ENCODE measurements at places on chromosomes 1 and 21.

GRCh38 chr1:40633931-40634376 is 31.5 kb downstream of the RIMS3 start:
- no peak for DNase-seq

DNA sequence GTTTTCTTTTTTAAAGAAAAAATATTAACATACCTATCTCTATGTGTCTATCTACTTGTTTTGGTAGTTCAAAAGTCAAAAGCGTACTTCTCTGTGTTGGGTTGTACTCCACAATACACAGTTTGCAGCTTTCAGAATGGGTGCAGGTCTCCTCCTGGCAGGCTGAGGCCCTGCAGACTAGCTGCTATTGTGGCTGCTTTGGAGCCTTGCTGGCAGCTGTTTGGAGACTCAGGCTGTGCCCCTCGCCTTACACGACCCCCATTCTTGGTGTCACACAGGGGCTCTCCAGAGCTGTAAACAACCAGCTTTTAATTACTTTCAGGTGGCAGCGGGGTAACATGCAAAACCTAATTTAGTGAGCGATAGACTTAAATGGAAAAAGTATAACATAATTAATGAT is 160.4 kb downstream of the DSCAM start:
- no peak for DNase-seq

DNA sequence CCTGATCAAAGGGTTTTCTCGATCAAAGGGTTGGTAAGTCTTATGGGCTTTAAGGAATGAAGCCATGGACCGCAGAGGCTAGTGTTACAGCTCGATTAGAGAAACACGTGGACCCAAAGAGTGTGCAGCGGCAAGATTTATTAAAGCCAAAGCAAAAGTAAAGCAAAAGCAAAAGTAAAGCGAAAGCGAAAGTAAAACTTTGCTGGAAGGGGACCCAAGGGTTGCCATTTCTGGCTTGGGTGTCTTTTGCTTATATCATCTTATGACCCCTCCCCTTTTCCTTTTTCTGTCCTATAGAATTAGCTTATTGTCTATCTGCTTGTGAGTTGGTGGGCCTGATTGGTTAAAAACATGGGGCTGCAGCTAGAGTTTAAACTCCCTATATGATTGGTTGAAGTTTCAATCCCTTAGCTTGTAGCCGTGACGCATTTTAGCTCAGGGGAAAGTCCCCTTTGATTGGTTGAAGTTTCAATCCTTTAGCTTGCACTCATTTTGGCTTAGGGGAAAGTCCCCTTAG is 957.0 kb downstream of the AMY1C start:
- DNase-seq: no peak

DNA sequence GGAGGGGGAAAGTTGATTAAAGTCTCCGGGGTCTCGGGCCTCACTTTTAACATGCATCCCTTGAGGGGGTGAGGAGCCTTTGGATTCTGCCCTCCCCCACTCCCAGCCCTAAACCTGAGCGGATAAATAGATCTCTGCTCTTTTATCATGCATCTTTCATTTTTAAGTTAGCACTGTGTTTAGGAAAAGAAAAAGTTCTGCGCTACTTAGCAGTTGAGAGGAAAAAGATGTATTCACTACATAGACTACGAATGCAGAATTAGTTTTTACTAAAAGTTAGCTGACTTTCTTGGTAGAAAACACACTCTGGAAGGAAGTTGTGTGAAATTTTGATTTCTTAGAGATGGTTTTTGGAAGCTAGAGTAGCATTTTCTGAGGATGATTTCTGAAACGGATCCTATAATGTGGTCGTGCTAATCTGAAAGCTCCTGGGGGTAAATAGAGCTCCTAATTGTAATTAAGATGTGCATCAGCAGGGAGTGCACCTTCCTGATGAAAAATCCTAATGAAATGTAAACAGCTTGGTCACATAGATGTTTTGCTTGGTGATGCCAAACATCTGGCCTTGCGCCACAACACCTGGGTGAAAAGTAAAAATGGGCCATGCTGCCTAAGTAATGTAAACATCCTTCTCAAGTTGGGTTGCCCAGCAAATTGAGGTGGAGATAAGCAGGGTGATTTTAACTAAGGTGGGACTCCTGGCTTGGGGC is 1.8 kb downstream of the ROR1 start:
- DNase-seq: no peak

GRCh38 chr1:230517786-230518185 is 91.7 kb upstream of the PGBD5 start:
- no peak for DNase-seq

DNA sequence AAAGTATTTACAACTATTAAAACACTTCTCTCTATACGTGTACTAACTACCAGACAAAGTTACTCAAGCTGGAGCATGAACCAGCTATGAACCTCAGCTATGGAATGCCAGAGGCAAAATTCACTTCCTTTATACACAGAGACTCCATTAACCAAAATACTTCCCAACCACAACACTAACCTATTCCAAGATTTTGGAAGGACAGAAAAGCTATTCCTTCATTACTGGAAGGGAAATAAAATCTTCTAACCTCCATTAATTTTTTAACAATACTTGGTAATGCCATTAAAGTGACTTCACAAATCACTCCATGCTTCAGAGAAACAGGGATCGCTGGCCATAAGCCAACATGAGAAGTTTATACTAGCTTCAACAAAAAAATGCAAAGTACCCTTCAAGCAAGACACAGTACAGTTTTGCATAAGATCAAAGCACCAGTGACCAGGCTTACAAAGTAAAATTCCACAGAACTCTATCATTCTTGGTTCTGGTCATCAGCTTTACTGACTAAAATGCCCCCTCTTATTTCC is 58.0 kb downstream of the PUM1 start:
- no peak for DNase-seq

DNA sequence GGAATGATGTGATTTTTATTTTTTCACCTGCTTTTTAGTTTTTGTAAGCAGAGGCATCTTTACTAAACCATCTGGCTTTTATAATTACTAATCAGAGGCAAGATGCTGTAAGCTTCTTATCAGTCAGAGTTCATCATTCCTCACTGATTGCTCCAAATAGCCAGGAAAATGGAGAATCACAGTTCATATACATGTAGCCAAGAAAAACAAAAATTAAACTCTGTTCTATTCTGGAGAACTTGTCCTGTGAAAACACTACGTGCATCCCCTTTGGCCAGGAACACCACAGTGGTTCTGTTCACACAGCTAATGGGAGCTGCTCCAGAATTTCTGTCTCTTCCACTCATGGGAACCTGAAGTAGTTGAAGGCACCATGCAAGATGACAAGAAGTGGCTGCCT is 725.5 kb upstream of the CHRM3 start:
- DNase-seq: no peak

- DNase-seq: no peak
Measured at GRCh38 chr1:115281143-115281542, 56.9 kb downstream of the NGF start.

GRCh38 chr1:67171978-67172377 is 5.7 kb downstream of the IL23R start:
- DNase-seq: no peak

DNA sequence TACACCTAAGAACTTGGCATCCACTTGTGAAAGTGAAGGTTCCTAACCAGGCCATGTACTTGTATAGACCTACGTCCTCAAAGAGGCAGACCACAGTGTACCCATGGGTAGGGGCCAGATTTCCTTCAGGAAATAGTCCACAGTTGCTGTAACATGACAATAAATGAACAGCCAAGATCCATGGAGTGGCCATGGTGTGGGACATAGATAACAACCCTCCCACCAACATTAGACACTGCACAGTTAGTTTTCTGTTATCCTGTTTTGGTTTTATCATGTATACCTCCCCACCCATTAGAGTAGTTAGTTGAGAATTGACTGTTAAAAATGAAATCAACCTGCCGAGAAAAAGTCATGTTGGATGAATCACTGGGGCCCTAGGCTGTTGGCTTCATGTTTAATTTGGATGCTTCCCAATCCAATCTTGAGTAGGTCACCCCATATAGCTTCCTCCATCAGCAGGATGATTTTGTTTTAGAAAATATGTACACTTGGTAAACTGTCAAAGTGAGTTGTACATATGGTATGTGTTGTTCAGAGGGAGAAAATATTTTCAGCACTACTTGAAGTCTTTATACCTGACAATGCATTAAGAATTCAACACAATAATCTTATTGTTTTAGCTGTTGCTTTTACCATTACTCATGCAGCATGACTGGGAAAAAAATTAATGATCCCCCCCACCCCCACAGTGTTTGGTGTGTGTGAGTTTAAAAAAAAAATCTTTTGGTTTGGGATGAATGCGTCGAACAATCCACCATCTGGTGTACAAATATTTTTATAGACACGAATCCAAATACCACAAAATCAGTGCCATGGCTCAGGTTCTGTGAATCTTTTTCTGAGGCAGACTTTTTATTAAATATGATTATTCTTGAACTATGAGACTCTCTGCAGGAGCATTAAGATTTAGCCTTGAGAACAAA is 88.3 kb upstream of the ARHGAP29 start:
- no peak for DNase-seq

DNA sequence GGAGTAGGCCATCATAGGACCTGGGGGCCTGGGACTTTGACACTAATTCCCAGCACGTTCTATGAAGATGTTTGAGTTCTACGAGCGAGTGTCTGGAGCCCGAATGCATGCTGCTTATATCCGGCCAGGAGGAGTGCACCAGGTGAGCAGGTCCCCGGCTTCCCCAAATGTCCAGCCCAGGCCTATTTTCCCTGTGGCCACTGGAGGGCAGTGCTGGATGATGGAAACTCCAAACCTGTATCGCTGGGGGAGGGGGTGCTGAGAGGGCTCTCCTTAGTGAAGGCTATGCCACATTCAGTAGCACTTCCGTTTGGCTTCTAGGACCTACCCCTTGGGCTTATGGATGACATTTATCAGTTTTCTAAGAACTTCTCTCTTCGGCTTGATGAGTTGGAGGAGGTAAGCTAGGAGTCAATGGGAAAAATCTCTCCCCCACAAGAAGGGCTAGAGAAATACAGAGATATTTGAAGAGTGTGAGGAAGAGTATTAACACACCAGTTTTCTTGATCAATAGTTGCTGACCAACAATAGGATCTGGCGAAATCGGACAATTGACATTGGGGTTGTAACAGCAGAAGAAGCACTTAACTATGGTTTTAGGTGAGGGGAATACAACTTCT is 5.2 kb upstream of the FCER1G start:
- DNase-seq: peak; percentile 36

GRCh38 chr21:31348188-31348587 is 4.1 kb upstream of the TIAM1 start:
- no peak for DNase-seq

DNA sequence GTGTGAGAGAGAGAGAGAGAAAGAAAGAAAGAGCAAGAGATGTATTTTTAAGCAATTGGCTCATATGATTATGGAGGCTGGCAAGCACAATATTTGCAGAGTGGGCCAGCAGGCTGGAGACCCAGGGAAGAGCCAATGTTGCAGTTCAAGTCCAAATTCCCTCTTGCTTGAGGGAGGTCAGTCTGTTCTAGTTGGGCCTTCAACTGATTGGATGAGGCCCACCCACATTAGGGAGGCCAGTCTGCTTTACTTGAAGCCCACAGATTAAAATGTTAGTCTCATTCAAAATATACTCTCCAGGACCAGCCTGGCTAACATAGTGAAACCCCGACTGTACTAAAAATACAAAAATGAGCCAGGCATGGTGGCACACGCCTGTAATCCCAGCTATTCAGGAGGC is 8.6 kb upstream of the PARS2 start:
- no peak for DNase-seq

- DNase-seq: no peak
Measured at GRCh38 chr1:221858818-221859611, 117.1 kb upstream of the DUSP10 start.

GRCh38 chr1:192609110-192610079 is 26.6 kb upstream of the RGS13 start:
- peak; percentile 38 for DNase-seq

- no peak for DNase-seq
Measured at GRCh38 chr21:34367320-34367935, 3.6 kb downstream of the KCNE2 start.

DNA sequence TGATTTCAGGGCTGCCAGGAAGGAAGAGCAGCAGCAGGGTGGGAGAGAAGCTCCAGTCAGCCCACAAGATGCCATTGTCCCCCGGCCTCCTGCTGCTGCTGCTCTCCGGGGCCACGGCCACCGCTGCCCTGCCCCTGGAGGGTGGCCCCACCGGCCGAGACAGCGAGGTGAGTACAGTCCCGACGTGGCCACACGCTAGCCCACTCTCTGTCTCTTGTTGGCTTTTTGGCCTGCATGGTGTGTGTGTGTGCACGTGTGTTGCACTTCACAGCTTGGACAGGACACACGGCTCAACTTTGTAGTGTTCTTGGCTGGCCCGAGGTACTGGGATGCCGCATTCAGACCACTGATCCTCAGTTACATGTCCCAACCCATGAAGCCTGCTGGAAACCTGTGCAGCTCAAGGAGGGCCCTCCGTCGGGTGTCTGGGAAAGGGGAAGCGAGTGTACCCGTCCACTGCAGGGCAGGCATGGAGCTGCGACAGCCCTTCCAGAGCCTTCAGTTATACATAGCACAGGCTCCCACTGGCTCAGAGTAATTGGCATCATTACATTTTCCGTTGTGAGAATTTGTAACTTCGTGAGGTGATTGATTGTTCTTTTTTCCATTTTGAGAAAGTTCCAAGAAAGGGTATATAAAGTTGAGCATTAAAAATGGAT is 454 bp downstream of the CORT start:
- no peak for DNase-seq

DNA sequence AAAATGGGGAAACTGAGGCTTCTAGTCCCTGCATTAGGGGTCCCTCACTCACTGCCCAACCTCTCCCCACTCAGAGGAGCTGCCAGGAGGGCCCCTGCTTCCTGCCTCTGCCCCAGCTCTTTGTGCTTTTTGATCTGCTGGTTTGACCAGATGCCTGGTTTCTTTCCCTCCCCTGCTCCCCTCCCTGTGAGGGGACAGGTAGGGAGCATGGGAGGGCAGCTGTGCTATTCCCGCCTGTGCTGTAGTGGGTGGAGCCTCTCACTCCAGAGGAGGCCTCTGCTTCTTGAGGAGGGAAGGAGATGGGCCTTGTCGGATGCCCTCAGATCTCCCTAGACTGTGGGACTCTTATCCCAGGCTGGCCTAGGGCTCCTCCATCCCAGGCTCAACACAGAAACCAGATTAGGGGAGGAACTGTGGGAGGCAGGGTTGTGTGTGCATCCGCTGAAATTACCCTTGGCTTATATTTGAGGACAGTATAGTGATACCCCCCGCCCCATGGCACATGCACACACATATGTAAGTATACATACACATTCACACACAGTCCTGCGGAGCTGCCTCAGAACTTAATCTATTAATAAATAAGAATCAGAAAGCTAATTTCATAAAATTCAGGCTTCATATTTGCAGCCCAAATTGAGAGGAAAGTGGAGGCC is 4.6 kb downstream of the BOLA1 start:
- DNase-seq: no peak

DNA sequence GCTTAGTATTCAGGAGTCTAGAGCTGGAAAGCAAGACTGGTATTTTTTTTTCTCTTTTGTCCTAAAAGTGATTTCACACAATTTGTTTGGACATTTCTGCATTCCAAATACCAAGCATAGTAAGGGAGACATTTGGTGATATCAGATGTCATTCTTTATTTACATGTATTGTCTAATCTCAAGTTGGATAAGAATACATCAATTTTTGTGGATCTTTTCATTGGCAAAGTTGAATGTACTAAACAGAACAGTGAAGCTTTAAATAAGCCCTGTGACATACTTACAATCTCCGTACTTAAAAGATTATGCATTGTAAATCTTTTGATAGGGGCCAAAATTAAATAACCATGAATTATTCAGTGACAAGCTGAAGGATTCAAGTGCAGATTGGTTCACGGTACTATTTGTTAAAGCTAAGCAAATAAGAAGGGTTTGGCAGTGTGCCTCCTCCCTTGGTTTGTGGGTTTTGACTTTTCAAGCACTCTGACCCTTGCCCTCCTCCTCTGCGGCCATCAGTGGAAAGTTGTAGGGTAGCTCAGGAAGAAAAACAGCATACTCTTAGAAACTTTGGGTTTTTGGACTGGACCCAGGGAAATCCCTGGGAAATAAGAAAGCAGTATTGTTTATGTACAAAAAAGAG is 663.7 kb downstream of the ADGRL2 start:
- no peak for DNase-seq
